Thoracic aorta (tissue), 2 donors: ENCODE measurements at places on chromosomes 13 and 19. TPM values are rescaled to one million over a fixed set of nuclear protein-coding genes. Genes with fewer than 3 reads are reported as not detected.
A peak's percentile ranks its signal among the peaks of the same experiment; 100 is the strongest.

The NPAS1 gene
- total RNA-seq: 1.3 TPM

- no peak for DNase-seq
- H3K36me3 ChIP-seq: no peaks in the 10 kb centered on the region
- H3K27me3 ChIP-seq: no peaks in the 10 kb centered on the region
These were observed 46.2 kb downstream of the FNDC3A start for GRCh38 chr13:49021953-49022352.

DNA sequence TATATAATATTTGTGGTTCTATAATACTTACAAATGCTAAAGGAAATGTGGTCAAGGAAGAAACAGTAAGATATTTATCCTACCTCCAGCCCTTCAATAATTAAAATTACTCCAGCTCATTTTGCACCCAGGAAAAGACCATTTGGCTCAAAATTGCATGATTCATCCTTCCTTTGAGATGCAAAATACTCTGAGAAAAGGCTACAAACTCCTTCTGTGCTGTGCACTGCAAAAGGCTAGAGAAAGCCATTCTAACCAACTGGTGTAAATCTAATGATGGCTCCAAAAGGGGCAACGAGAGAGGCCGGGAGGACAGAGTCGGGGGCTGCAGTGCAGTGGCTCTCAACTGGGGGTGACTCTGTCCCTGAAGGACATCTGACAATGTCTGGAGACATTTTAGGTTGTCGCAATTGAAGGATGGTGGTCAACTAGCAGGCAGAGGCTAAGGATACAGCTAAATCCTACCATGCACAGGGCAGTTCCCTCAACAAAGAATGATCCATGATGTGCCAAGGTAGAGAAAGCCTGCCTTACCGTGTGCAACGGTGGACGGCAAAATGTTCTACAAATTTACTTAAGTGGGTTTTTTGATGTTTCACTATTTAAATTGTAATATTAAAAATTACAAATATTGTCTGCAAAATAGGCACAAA lies 32.6 kb downstream of the SLC7A1 start:
- peaks cover 13% of the 10 kb centered on the region for H3K4me1 ChIP-seq
- H3K27ac ChIP-seq: no peak overlapping the region
- no peaks in the 10 kb centered on the region for H3K27me3 ChIP-seq

The PRDX2 gene
- total RNA-seq: 235 TPM

DNA sequence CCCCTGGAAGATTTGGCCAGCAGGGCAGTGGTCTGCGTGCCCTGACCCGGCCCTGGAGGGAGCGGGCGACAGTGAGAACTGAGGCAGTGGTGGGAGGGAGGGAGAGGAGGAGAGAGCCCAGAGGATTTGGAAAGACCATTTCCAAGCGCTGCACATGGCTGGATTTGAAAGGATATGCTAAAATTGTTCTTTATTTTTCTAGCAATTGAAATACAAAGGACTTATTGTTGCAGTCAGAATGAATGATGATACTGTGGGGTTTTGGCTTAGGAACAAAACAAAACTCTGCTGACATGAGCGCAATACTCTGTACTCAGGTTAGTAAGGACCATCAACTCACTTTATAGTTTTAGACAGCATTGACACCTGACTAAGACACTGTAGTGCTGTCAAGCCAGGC lies 69.5 kb downstream of the TNFRSF19 start:
- H3K4me3 ChIP-seq: no peak overlapping the region
- no peak overlapping the region for H3K27ac ChIP-seq
- no peaks in the 10 kb centered on the region for H3K36me3 ChIP-seq

The CEACAM7 gene
- total RNA-seq: not detected

GRCh38 chr13:57925751-57926150 lies 294.2 kb downstream of the PCDH17 start:
- H3K27me3 ChIP-seq: no peaks in the 10 kb centered on the region
- H3K27ac ChIP-seq: no peak overlapping the region
- no peak overlapping the region for H3K4me3 ChIP-seq

The GRIK5 gene
- 24.8 TPM for total RNA-seq

DNA sequence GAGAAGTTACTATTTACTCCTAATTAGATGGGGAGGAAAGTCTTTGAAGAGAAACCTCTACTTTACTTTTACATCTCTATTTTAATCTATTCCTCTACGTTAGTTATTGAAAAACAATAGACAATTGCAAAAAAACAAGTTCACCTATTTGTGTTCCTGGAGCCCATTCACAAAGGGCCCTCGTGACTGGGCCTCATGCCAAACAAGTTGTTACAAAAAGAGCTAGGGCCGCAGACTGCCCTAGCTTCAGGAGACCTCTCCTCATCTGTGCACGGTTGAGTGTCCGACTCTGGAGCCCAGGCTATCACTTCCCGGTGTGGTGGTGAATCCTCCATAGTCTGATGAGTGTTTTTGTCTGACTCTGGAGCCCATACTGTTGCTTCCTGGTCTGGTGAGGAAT lies 190.9 kb downstream of the ZNF486 start:
- no peaks in the 10 kb centered on the region for H3K27me3 ChIP-seq
- no peak for DNase-seq
- H3K36me3 ChIP-seq: no peaks in the 10 kb centered on the region
- no peaks in the 10 kb centered on the region for H3K4me1 ChIP-seq
- H3K27ac ChIP-seq: no peak overlapping the region
- H3K4me3 ChIP-seq: no peak overlapping the region

- H3K4me1 ChIP-seq: no peaks in the 10 kb centered on the region
- no peak overlapping the region for H3K4me3 ChIP-seq
- DNase-seq: no peak
- no peak overlapping the region for H3K27ac ChIP-seq
- H3K36me3 ChIP-seq: no peaks in the 10 kb centered on the region
- H3K27me3 ChIP-seq: no peaks in the 10 kb centered on the region
These were observed 32.2 kb upstream of the ZNF726 start for GRCh38 chr19:23882493-23882892.

The EGLN2 gene
- total RNA-seq: 113 TPM

DNA sequence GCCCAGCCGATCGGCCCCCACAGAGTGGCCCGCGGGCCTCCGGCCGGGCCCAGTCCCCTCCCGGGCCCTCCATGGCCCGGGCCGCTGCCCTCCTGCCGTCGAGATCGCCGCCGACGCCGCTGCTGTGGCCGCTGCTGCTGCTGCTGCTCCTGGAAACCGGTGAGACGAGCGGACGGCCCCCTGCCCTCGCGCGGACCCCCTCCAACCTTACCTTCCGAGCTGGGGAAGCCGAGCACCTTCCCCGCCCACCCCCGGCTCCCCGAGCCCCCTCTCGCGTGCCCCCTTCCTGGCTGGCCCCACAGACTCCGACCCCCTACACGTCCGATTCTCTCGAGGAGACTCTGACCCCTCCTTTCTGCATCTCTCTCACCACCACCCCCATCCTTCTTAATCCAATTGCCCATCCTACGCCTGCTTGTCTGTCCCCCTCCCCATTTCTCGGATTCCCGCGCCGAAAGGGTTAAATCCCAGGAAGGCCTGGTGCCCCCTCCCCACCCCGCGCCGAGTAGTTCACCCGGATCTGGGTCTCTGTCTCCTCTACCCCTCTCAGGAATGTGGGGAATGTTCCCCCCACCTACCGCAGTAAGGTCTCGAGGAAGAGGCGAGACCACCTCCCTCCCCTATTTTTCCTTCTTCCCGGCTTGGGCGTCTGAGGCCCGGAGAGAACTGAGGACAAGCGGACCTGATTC lies 502 bp downstream of the NECTIN2 start:
- H3K27ac ChIP-seq: peak overlapping the region; percentile 91
- peak overlapping the region; percentile 80 for H3K4me3 ChIP-seq
- H3K4me1 ChIP-seq: peaks cover 33% of the 10 kb centered on the region
- no peaks in the 10 kb centered on the region for H3K36me3 ChIP-seq
- DNase-seq: no peak

GRCh38 chr13:86569119-86569518 lies 769.9 kb upstream of the SLITRK6 start:
- H3K27ac ChIP-seq: no peak overlapping the region
- no peak for DNase-seq
- no peaks in the 10 kb centered on the region for H3K36me3 ChIP-seq
- no peaks in the 10 kb centered on the region for H3K27me3 ChIP-seq
- no peak overlapping the region for H3K4me3 ChIP-seq
- H3K4me1 ChIP-seq: no peaks in the 10 kb centered on the region

The LRG1 gene
- total RNA-seq: 13.5 TPM

DNA sequence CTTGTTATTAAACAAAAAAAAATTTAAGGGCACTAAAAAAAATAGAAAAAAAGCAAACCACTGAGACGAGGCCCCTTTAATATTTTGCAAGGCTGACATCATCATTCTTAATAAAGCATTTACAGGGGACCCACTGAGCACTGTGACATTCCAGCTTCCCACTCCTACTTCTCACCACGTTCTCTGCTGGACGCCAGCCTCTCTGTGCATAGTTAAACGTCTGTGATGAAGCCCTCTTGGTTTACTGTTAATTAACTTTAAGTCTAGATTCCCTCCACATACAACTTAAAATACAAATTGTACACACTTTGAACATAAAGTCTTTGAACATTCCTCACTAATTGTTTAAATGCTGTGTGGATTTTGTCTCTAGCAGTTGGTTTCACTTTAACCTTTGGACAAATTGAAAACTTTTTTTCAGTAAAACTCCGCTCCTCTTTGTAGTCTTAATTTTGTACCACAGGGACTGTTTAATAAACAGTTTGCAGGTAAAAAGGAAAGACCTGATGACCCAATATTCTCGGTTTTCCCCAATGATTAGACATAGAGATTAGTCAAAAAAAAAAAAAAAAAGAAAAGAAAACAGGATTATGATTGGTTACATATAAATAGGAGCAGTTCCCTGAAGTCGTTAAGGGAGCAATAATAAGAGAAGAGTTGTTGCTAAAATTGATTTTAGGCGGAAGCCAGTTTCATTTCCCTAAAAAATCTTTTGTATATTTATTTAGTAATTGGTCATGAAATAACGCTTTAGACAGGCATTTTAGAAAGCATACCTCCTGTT lies 219.8 kb downstream of the MZT1 start:
- no peak overlapping the region for H3K4me3 ChIP-seq
- no peak overlapping the region for H3K27ac ChIP-seq
- no peaks in the 10 kb centered on the region for H3K36me3 ChIP-seq
- no peaks in the 10 kb centered on the region for H3K4me1 ChIP-seq
- H3K27me3 ChIP-seq: no peaks in the 10 kb centered on the region

- peaks cover 48% of the 10 kb centered on the region for H3K36me3 ChIP-seq
- H3K4me3 ChIP-seq: no peak overlapping the region
- no peaks in the 10 kb centered on the region for H3K27me3 ChIP-seq
These were observed 4.9 kb downstream of the AP1M1 start for GRCh38 chr19:16202320-16203255.

The SOHLH2 gene
- not detected for total RNA-seq

DNA sequence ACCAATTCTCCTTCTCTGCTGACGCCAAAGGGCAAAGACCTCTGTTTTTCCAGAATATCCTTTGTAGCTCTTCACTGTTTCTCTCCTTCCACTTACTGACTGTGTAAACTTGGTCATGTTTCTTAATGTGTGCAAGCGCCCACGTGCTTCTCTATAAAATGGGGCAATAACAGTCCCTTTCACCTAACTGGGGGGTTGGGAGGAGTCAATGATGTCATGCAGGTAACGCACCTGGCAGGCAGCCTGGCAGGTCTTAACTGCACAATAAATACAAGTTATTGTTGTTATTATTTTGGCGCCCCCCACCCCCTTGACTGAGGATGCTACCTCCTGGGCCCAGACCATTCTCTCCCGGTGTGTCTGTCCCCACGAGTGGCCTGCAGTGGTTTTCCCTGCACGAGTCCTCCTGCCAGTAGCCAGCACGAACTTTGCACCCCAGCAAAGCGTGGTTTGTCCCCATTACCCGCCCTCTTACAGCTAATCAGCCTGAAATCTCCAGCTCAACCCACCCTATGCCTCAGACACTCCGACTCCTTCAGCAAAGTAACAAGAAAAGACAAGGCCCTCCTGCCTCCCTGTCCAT lies 5.3 kb downstream of the SBSN start:
- H3K36me3 ChIP-seq: no peaks in the 10 kb centered on the region
- H3K4me3 ChIP-seq: no peak overlapping the region
- H3K27me3 ChIP-seq: no peaks in the 10 kb centered on the region
- H3K4me1 ChIP-seq: no peaks in the 10 kb centered on the region
- DNase-seq: no peak

DNA sequence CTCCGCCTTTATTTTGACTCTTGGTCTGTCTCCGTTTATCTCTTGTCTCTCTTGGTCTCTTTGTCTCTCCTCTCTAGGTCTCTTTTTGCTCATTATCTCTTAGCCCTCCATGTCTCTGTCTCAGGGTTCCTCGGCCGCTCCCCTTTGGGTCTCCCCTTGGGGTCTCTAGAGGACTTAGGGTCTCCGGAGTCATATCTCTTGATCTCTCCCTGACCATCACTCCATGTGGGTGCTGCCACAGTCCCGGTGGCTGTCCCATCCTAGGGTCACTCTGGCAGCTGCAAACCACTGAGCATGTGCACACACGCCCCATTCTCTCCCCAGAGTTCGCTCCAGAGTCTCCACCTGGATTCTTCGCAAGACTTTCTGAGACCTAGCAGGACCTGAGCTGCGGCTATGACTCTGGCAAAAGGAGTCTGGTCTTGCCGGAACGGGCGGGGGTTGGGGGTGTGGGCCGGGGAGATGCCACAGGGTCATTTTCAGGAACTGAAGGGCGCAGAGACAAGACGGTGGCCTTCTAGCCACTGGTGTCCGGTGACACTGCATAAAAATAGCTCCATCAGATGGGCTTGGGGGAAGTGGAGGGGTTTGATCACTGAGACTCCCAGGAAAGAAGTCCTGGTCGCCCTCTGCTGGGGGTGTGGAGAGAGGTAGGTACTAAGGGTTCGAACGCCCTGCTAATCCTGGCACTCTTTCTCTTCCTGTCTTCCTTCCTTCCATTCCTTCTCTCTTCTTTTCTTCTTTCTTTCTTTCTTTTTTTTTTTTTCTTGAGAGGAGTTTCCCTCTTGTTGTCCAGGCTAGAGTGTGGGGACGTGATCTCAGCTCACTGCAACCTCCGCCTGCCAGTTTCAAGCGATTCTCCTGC lies 1.2 kb upstream of the KCNA7 start:
- peaks cover 6% of the 10 kb centered on the region for H3K27me3 ChIP-seq
- DNase-seq: no peak
- H3K4me1 ChIP-seq: peaks cover 4% of the 10 kb centered on the region
- H3K27ac ChIP-seq: no peak overlapping the region
- no peaks in the 10 kb centered on the region for H3K36me3 ChIP-seq
- no peak overlapping the region for H3K4me3 ChIP-seq

DNA sequence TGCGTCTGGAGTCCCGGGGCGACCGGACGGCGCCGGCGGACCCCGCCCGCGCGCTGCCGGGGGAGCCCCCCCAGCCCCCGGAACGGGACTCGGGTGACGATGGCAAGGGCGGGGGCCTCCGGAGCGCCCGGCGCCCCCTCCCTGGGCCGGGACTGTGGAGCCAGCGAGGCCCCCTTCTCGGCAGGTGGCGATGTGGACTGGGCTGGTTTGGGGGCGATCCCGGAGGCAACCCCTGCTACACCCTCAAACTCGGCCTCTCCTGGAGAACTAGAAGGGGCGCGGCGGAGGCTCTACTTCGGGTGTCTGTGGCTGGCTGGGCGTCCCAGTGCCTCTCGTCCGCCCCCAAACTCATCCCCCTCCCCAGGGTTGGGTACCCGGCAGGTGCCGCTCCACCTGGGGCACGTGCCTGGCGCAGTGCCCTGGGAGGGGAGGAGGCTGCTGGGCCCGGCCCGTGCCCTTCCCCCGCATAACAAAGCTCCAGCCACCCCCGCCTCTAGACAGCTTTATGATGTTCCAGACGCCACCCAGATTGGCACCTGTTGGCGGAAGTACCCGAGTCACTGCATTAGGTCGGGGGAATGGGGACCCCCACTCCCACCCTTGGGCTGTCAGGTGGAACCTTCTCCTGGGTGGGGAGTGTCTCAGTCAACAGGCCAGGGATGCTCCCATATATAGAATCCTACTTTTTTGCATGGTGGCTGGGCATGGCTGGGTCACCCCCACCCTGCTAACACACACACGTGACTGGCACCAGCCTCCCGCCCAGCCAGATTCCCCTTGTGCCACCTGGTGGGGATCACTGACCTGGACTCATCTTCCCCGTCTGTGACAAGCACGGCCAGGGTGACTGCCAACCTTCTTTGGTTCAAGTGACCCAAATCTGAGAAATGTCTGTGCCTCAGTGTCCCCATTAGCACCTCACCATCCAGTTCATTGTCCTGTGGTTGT lies 722 bp downstream of the PKN1 start:
- H3K27me3 ChIP-seq: no peaks in the 10 kb centered on the region
- H3K36me3 ChIP-seq: no peaks in the 10 kb centered on the region
